Right ventricle myocardium superior (tissue), 1 donor: ENCODE measurements at places on chromosomes 6 and 20. TPM values are rescaled to one million over a fixed set of nuclear protein-coding genes. Genes with fewer than 3 reads are reported as not detected.

DNA sequence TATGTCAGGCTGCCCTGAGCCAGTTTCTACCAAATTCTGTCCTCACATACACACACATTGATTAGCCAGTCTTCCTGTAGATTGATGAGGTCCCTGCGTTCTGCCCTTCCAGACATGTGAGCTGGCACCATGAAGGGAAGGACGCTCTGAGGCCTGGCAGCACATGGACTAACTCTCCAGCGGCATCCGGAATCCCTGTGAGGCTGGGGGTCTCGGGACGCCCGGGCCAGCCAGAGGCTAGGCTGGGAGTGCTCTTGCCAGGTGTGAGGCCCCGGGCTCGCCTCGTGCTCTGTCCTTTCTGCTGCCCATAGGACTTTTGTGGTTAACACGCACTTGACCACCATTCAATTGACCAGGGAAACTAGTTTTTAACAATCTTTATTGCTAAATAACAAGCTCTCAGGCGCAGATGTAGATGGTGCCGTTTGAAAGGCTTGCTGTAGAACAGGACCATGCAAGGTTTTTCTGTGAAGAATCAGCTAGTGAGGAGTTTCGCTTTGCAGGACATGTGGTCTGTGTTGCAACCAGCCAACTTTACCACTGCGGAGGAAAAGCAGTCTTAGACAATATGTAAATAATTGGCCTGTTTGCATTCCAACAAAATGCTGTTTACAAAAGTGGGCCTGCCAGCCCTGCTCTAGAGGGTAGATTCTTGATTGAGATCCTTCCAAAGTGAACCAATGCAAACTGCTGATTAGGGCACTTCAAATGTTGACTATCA is 29.3 kb downstream of the FOXF2 start:
- DNase-seq, result no peak

DNA sequence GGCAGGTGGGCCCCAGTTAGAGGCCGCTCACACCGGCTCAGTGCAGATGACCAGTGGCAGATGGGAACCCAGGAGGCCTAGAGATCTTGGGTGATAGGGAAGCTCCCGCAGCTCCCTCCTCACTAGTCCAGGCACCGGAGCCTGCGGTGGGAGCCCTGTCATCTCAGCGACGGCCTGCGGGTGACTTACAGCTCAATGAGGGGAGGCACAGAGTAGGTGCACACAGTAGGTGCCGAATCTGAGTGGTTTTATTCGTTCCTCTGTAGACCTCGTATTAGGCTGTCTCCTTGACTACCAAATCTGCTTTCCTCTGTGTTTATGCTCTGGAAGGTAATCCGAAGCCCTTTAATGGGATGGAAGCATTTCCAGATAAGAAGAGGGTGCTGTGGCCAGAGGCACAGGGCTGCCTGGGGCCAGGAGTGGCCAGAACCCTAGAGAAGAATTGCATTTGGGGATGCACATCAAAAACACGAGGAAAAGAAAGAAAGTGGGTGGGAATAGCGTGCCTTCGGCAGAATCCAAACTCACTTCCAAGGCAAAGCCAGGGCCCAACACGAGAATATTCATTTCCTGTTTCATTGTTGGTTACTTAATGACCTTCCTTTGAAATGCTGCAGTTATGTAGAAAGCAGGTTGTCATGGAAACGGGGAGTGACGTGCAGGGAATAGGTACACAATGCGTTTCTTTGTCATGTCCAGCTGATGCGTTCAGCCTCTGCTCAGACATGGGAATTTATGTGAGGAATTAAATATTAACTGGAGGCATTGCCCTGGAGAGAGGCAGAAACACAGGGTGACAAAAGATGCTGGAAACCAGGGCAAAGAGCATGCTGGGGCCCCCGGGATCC is 24.7 kb downstream of the MYT1 start:
- peak; percentile 10 for DNase-seq

DNA sequence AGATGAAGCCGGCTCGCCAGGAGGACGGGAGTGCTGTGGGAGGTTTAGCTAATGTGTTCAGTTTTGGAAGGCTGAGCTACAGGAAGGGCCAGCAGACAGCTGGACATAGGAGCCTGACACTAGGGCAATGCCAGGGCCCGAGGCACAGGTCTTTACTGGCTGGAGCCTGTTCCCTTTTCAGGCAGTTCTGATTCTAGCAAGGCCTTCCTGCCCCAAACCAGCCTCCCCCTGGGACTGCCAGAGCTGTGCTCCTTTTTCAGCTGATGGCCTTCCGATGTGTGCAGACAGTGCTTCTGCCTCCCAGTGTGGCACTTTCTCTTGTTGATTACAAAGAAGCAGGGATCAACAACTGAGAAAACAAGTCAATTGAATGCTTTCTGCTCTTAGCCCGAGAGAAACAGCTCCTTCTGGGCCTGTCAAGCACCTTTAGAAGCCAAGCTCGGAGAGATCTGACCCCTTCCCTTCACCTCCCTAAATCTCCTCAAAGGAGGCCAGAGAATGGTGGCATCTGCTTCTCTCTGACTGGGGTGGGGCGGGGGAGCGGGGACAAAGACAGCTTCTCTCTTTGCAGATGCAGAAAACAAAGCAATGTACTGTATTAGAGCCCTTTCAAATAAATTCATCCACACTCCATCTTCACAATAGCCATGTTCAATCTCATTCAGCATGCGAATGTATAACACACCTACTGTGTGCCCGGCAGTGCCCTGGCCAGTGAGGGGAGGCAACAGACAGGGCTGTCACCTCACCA is 63.2 kb downstream of the RAB44 start:
- DNase-seq, result no peak

DNA sequence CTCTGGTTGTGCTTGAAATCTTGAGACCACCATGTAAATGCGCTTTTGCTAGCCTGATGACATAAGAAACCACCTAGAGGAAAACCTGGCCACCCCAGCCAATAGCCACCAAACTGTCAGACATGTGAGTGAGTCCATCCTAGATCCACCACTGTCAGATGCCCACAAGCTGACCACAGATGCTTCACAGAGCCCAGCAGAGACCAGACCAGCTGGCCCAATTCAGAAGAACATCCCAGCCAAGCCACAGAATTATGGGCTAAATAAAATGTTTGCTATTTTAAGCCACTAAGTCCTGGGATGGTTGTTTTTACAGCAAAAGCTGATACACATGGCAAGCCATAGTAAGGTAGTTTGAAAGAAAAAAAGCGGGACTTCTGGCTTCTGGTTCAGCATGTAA is 425.3 kb downstream of the KIF16B start:
- no peak for DNase-seq

DNA sequence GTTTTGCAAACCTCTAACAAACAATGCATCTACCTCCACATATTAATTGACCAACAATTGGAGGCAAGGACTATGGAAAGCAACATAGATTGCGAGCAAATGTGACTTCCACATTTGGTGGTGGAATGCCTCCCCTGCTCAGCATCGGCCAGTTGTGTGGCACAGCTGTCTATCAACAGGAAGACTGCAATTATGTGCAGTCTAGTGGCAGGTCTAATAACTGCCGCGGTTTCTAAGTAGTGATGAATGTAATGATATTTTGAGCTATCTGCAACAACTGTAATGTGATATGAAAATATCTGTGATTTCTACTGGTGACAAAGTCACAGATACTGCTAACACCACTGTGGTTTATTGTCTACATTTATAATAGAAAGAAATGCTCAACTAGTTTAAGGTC is 56.8 kb downstream of the NCR2 start:
- DNase-seq, result no peak

CSE1L gene
- 36.7 TPM for total RNA-seq

WFDC12 gene
- not detected for total RNA-seq
